Right cardiac atrium (tissue), 5 donors: ENCODE measurements at places on chromosomes 4 and X. TPM values are rescaled to one million over a fixed set of nuclear protein-coding genes. Genes with fewer than 3 reads are reported as not detected.

DAPP1 gene
- 0.42 TPM for total RNA-seq

- no peak for DNase-seq
Measured at GRCh38 chrX:55005256-55005655, 5.1 kb downstream of the APEX2 start.

DNA sequence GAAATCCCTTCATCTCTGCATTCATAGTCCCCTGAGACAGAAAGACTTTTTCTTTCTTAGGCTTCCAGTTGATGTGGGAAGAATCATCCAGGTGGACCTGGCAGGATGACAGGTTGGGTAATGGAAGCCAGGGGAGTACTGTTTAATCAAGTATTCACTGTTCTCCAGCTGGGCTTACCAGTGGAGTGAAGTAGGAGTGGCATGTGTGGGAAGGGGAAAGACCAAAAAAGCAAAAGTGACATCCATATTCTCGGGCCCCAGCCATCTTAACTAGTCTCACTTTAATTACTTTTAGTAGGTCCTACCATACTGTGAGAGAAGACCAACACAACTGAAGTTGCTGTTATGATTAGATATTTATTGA is 18.5 kb downstream of the VSIG4 start:
- DNase-seq, result no peak

DNA sequence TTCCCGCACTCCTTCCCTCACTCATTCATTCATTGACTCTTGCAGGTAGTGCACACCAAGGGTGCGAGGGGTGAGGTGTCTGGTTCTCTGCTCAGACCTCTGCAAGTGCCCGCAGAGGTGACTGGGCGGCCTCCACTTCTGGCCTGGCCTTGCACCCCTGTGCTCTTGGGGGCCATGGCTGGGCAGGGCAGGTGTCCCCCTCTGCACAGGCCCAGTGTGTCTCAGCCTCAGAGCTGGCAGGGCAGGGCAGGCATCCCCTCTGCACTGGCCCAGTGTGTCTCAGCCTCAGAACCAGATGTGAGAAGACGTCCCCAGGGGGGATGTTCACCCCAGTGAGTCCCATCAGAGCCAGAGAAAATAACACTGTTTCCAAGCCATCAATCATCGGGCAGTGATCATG is 16.8 kb downstream of the CPZ start:
- DNase-seq, result no peak
